ENCODE measurements at places on chromosomes 2 and 18.

- no peak for ATAC-seq
Measured at GRCh38 chr2:50396298-50396631, 635.7 kb downstream of the NRXN1 start.

DNA sequence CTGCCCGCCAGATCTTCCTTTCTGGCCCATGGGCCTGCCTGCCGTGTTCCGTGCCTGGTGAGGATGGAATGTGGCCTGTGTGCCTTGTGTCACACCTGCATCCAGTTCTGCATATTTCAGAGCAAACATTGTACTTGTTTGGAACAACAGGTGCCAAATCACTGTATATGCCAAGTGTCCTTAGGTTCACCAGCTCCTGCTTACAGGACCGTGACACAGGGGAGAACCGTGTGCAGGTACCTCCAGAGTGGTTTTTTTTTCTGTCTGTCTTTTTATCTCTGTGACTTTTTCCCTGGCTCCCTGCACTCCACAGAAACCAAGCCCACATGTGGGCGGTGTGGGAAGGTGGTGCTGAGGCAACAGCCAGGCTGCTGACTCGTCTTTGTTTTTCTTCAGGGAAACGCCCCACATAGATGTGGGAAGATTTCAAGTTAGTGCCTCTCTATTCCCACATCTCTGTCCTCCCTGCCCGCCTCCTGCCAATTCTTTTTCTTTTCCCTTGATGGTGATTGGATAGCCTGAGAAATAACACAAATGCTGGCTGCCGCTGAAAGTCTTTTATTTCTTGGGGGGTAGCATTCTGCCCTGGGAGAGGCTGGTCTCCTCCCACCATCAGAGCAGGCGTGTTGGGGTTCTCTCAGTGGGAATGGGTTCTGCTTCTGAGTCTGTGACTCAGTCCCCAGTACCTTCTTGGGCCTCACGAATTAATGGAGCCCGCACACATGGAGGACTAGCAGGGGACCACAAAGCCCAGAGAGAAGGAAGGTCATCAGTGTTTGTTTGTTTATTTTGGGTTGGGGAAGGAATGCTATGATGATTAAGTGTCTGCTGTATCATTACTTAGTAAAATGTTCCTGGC, 21.4 kb downstream of the GRHL1 start:
- ATAC-seq: no peak

GRCh38 chr2:58006256-58006951, 40.2 kb upstream of the VRK2 start:
- ATAC-seq: no peak

GRCh38 chr18:13271302-13271911, 52.8 kb downstream of the LDLRAD4 start:
- no peak for ATAC-seq

DNA sequence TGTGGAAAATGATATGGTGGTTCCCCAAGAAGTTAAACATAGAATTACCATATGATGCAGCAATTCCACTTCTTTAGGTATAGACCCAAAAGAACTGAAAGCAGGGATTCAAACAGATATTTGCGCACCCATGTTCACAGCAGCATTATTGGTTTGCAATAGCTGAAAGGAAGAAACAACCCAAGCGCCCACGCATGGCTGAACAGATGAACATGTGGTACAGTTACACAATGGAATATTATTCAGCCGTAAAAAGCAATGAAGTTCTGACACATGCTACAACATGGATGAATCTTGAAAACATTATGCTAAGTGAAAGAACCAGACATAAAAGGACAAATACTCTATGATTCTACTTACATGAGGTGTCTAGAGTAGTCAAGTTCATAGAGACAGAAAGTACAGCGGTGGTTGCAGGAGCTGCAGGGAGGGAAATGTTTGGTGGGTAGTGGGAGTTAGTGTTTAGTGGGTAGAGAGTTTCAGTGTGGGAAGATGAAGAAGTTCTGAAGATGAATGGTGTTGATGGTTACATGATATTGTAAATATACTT, 26.7 kb upstream of the ASPRV1 start:
- no peak for ATAC-seq

GRCh38 chr2:125870264-125870663, 785.7 kb upstream of the GYPC start:
- ATAC-seq: no peak

DNA sequence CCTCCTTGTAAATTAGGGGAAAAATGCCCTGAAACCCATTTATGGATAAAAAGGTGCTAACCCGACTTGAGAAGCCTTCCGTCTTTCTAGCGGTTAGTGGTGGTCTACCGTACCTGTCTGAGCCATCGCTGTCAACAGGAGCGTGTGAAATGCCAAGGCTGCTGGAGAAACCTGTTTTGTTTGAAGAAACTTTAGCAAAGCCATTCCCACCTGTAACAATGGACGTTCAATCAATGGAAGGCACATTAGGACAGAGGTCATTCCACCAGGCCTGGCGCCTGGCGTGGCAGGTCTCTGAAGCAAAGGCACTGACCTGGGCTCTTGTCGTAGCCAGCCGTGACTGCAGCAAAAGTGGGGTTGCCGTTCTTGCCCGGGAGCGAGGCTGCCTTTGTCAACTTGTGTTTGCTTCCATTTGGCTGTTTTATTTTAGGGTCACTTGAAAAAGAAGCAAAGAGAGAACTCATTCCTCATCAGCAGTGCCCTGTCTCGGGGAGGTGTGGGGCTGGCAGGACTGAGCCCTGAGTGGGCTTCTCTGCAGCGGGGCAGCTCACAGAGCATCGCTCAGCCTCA, 47.2 kb downstream of the ZAP70 start:
- no peak for ATAC-seq

GRCh38 chr2:15768615-15769014, 171.7 kb upstream of the MYCN start:
- ATAC-seq: no peak

DNA sequence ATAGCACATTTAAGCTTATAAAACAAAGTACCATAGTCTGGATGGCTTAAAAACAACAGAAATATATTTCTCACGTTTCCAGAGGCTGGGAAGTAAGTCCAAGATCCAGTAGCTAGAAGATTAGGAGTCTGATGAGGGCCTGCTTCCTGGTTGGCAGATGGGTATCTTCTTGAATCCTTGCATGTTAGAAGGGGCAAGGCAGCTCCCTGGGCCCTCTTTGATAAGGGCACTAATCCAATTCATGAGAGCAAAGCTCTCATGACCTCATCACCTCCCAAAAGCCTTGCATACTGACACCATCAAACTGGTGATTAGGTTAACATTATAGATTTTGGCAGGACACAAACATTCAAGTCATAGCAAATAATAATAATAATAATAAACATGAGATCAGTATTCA, 146.4 kb downstream of the CCDC102B start:
- no peak for ATAC-seq

- ATAC-seq: no peak
Measured at GRCh38 chr18:23538870-23539269, 35.6 kb downstream of the RMC1 start.

DNA sequence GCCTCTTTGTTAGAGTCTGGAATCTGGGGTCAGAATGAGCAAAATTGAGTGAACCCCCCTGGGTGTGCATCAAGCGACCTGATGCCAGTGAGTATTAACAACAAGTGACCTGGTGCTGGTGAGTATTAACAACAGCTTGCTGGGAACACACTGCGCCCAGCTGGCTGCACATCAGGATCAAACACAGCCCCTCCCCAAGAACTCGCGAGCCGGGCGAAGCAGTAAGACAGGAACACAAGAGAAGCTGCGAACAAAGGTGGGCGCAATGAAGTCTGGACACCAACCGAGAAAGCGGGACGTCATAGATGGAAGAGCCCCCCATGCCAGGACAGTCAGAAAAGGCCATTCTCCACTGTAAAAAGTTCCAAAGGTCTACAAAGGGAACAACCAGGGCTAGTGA, 34.3 kb downstream of the CRACDL start:
- ATAC-seq: no peak

GRCh38 chr2:145287736-145288135, 767.8 kb upstream of the ZEB2 start:
- no peak for ATAC-seq
